ENCODE measurements at places on chromosomes 3 and 15.
A peak's percentile ranks its signal among the peaks of the same experiment; 100 is the strongest.

DNA sequence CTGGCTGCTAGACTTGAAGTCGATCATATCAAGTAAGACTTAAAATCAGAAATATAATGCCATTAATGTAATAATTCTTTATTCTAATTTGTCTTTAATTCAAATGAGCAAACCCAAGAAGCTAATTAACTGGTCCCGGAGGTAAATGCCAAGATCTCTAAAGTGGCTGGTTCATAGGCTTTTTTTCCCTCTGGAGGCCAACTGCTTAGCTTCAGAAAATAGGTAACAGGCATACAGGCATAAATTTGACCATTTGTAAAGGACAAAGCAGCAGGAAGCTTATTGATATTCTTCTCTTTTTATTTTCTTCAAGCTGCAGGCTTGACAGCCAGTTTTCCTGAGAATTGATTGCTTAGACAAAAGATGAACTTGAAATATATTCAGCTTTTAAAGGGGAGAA lies 158.6 kb upstream of the RAP2B start:
- DNase-seq = no peak

- peak; percentile 98 for DNase-seq
Observed at GRCh38 chr3:136250903-136251460, 842 bp downstream of the PCCB start.

DNA sequence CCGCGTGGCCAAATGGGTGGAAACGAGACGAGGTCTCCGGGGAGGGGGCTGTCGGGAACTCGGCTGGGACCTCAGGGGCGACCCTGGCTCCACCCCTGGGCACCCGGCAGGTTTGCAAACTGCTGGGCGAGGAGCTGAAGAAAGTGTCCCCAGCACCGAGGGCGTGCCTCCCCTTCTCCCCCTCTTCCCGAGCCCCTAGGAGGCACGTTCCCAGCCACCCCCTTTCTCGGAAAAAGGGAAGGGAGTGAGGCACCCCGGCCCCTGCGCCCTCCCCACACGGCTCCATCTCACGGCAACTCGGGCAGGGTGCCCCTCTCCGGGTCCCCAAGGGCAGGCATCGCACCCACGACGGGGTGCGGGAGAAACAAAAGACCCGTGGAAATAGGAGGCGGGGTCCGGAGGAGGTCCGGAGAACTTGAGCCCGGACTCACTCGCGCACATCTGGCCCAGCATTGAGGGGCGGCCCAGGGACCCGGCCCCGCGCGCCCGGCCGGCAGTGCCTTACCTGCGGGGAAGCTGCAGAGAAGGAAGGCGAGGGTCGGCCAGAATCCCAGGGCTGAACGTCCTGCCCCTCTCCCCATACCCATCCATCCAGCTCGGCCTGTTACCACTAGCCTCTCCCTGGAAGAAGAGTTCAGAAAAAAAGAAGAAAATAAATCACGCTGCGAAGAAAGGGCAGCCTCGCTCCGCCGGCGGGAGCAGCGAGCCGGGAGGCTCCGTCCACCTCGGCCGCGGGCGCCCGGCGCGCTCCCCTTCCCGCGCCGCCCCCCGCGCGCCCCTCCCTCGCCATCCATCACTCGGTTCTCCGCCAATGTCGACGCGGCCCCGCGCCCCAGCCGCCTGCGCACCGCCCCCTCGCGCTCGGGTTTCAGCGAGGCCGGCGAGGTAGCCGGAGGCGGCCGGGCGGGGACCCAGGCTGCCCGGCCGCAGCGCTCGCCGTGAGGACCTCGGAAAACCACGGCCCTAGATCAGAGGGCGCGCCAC lies 16.3 kb downstream of the RGMA start:
- DNase-seq = no peak

- no peak for DNase-seq
Observed at GRCh38 chr15:98440917-98441316, 207.4 kb upstream of the IGF1R start.

GRCh38 chr3:96331341-96331740 lies 483.1 kb upstream of the EPHA6 start:
- no peak for DNase-seq

- no peak for DNase-seq
Observed at GRCh38 chr15:30922480-30923311, 19.0 kb downstream of the FAN1 start.

- no peak for DNase-seq
Observed at GRCh38 chr3:144109944-144110343, 138.3 kb downstream of the DIPK2A start.

GRCh38 chr3:177410730-177411129 lies 213.4 kb upstream of the TBL1XR1 start:
- DNase-seq = no peak
